Kasumi-1 (cell line): ENCODE measurements at places on chromosomes 6 and 20.
A peak's percentile ranks its signal among the peaks of the same experiment; 100 is the strongest.

DNA sequence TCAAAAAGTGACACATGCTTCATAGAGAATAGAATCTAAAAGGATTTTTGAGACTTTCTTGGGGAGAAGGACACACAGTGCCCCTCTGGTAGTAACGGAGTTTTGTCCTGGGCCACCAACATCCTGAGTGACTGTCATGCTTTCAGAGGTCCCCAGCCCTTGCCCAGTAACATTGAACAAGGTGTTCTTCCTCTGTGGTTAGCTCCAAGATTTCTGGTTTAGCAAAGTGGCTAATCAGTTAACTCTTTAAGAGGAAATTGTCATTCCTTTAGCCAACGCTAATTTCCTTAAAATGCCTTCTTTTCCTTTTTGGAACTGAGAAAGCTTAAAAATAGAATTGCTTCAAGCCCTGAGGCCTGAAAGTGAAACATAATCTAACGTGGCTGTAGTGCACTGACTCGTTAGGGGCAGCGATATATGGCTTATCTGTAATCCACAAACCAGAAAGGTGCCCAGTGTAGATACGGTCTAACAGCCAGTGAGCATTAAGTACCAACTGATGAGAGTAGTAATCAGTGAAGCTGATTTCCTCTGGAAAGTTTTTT lies 7.8 kb downstream of the E2F3 start:
- DNase-seq = peak; percentile 22

DNA sequence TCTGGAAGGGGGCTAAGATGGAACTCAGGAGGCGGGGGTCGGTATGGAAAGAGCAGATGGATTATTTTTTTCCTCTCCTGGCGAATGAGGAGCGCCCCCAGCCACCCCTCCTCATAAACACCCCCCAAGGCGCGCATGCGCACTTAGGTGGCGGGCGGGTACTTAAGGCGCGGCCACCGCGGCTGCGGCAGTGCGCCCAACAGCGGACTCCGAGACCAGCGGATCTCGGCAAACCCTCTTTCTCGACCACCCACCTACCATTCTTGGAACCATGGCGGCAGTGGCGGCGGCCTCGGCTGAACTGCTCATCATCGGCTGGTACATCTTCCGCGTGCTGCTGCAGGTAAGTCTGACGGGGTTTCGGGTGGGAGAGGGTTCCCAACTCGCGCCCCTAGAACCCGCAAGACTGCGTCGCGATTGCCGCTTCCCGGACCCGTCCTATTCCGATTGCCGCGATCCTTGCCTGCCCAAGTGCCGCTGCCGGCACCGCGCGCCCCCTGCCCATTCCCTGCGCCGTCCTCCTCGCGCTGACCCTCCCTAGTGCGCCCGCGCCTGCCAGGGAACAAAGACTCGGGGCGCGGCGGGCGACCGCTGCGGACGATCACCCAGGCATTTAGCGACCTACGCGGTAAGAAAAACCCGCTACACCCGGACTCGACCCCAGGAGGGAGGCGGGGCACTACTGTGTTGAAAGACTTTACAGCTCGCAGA lies at the start of gene NNAT:
Gene NNAT, plus strand, starts transcription at position 190 of the 711 bp plus-strand sequence. Its CDS starts 82 bp downstream, at position 272.
- no peak for DNase-seq

GRCh38 chr6:70171236-70171635 lies 131.6 kb downstream of the COL9A1 start:
- DNase-seq = no peak

DNA sequence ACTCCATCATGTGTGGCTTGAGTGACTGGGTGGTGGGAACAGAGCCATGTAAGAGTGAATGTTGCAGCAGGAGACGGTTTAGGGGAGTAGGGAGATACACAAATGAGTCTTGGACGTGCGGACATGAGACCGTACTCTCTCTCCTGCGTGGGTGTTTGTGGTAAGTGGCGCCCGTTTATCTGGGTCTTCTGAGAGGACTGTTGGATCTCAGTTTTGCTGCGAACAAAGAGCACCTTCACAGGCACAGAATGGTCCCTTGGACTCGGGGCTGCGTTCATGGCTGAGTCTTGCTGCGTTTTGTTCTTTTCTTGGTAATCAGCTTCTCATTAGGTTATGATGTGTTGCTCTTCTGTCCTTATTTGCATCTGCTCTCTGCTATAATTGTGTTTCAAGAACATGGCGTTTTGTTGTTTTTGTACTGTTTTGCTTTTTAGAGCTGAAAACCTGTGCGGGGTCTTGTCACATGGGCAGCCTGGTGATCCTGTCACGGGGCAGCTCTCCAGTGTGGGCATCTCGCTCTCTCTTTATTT lies 28.5 kb downstream of the STK35 start:
- DNase-seq = no peak

GRCh38 chr6:2344319-2344905 lies 99.0 kb upstream of the GMDS start:
- DNase-seq = no peak

DNA sequence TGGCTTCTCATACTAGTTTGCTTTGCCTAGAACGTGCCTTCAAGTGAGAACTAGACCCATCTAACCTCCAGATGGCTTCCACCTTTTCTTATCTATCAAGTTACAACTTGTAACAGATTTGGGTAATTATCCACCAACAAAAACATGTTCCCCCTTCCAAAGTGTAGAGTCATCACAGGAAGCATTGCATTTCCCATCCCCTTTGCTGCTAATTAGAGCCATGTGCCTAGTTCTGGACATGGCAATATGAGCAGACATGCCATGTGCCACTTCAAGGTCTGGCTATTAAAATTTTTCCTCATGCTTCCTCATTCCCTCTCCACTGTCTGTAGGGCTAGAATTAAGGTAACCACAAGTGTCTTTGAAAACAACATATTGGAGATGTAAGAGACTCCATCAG lies 814.4 kb downstream of the TENT5A start:
- no peak for DNase-seq

- DNase-seq = no peak
Measured at GRCh38 chr6:25035174-25035511, 99.4 kb upstream of the RIPOR2 start.

GRCh38 chr20:25477014-25477882 lies 69.8 kb downstream of the GINS1 start:
- no peak for DNase-seq

GRCh38 chr6:157517601-157518359 lies 136.8 kb downstream of the ZDHHC14 start:
- DNase-seq = no peak

DNA sequence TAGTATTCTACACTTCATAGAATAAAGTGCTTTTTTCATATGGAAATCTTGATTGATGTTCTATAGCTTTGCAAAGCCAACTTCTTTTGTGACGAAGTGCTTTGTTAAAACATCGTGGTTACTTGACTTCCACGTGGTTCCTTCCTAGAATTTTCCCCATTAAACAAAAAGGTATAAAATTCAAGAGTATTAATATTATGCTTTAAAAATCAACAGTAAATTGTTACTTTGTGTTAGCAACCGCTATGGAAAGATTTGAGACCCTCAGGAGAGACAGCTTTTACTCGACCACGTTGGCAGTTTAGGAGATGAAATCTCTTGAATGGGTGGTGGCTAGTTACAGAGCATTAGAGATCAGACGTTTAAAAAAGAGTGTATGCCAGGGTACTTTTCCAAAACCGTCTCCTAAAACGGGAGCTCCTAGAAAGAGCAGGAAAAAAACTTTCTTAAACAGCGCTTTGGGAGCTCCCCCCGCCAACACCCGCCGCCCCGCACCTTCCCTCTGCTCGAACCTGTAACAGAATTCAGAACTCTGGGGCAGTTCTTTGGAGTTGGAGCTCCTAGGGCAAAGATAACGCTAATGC lies 920 bp downstream of the GJA1 start:
- DNase-seq = no peak

- peak; percentile 53 for DNase-seq
Measured at GRCh38 chr6:154247119-154247861, 109.3 kb downstream of the IPCEF1 start.

- DNase-seq = no peak
Measured at GRCh38 chr20:23122796-23123655, 36.9 kb upstream of the CD93 start.

GRCh38 chr6:130966344-130966980 lies 96.6 kb downstream of the EPB41L2 start:
- no peak for DNase-seq

GRCh38 chr6:37126493-37126958 lies 43.4 kb upstream of the PIM1 start:
- DNase-seq = no peak

- DNase-seq = no peak
Measured at GRCh38 chr6:44855562-44856411, 468.3 kb downstream of the CDC5L start.

DNA sequence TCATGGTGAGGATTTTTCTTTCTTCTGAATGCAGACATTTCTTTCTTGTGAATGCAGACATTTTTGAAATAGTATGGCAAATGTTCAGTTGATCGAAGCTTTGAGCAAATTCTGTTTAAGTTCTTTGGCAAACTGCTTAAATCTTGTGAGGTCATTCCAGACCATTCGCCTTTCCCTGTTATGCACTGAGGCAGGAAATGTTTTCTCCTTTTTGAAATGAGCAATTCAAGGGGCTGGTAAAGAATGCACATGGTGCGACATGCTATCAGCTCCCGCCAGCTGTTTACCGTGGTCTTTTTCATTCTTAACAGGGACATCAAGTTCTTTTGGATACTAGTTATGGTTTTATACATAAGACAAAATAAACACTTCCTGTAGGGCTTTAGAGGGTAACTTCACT lies 112.0 kb upstream of the CCN2 start:
- no peak for DNase-seq

- no peak for DNase-seq
Measured at GRCh38 chr6:34679552-34680253, 16.9 kb downstream of the ILRUN start.

- no peak for DNase-seq
Measured at GRCh38 chr6:6859722-6860121, 248.0 kb upstream of the RREB1 start.

GRCh38 chr20:45985573-45985972 lies 13.6 kb upstream of the ZNF335 start:
- DNase-seq = no peak

GRCh38 chr20:54140927-54141566 lies 32.7 kb downstream of the CYP24A1 start:
- DNase-seq = no peak

- DNase-seq = no peak
Measured at GRCh38 chr20:44198872-44199271, 11.7 kb downstream of the OSER1 start.

DNA sequence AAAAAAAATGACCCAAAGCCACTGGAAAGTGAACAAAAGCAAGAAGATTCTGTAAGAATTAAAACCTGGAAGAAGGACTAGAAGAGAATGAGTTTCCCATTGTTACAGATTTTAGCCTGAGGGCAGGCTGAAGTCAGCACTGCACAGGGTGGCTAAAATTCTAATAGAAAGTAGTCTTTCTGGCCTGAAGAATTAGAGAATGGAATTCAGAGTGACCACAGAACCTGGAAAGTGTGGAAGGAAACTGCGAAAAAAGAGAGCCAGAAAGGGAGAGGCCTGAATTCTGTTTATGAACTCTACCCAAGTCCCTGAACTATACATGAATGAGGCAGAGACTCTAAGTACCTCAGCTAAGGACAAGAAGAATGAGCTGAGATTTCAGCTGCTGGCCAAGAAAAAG lies 38.9 kb upstream of the FILIP1 start:
- no peak for DNase-seq

DNA sequence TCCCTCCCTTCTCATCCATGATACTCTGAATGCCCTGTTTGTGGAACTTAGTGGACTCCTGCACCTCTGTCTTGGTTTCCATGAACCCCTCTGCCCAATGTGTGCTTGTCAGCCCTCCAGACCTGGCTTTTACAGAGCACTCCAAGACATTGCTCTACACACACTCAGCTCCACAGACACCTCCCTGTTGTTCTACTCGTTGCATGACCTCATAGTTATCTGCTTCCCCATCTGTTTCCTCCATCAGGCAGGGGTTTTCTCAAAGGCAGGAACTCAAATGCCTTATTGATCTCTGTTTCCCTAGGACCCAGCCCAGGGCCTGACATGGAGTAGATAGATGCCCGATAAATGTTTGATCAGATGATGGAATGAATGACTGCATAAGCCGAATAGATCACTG lies 13.3 kb downstream of the PLCG1 start:
- DNase-seq = peak; percentile 78

DNA sequence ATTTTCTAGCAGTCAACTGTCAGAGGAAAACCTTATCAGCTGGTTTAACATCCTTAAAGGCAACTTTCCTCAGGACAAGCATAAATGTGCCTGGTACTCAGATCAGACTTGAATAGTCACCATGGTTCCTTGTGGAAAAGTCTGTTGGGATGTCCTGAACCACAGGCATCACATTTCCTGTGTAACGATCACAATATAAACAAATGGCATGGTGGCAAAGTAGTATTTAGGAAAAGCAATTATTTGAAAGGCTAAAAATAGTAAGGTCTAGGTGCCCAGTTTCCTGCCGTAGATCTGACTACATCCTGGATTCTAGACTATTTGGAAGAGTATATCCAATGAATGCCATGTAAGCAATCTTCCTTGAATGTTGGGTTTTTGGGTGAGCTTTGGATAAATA lies 271.9 kb upstream of the AGPAT4 start:
- DNase-seq = no peak

DNA sequence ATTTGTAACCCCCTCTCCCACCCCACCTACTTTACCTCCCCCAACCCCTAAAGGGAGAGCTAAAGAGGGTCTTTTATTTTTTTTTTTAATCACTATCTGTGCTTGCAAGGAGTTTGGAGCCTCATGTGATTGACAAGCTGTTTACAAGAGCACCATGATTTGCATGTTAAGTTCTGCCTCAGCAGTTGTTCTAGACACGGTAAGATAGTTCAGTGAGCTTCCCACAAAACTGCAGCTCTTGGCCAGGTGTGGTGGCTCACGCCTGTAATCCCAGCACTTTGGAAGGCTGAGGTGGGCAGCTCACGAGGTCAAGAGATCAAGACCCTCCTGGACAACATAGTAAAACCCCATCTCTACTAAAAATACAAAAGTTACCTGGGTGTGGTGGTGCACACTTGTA lies 5.0 kb upstream of the PXDC1 start:
- no peak for DNase-seq

DNA sequence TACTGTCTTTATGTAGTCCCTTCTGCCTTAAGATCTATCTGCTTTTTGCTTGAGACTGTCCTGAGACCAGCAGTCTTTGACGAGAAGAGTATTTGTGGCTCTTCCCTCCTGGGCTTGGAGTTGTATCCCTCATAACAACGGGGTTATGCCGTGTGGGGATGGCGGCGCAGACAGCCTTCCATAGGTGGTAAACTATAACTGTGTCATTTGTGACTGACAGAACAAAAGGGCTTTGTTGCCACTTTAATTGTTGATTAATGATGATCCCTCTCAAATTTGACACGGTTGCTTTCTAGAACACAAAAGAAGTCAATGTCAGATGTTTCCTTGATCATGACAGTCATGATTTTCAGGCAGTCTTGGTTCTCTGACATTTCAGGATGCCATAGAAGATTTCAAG lies 196.6 kb downstream of the JARID2 start:
- DNase-seq = no peak

DNA sequence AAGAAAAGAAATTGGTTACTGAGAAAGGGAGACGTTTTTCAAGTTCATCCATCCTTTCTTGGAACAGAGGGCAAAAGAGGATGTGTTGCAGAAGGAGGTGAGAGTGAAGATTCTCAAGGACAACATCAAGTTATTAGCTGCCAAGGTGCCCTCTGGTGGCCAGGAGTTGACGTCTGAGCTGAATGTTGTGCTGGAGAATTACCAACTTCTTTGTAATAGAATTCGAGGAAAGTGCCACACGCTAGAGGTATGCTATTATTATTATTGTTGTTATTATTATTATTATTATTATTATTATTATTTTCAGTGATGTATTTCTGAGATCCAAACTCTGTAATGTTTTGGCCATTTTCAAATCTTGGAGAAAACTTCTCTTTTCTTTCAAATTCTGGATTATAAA lies 197.0 kb downstream of the UTRN start:
- DNase-seq = peak; percentile 92

GRCh38 chr6:166173281-166173951 lies 5.8 kb upstream of the TBXT start:
- peak; percentile 2 for DNase-seq
